ENCODE measurements at places on chromosomes 6 and 20.

- DNase-seq, result no peak
Measured at GRCh38 chr6:43125119-43125518, 46.0 kb upstream of the SRF start.

DNA sequence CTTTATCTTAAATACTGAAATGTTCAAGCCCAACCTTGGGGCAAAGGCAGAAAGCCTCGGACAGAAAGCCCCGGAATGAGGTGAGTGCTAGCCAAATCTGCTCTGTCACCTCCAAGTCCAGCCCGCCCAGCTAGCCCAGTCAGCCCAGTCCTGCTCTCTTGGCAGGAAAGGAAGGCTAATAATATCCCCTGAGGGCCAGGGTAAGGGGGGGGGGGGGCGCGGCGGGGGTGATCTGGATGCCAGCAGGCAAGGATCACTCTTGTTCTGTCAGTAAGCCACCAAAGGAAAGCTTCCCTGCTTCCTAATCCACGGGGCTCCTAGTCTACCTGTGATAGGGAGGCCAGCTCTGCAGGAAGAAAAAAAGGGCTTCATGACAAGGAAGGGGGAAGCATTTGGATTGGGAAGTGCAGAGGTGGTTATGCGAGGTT, 1.1 kb downstream of the NDRG3 start:
- no peak for DNase-seq

DNA sequence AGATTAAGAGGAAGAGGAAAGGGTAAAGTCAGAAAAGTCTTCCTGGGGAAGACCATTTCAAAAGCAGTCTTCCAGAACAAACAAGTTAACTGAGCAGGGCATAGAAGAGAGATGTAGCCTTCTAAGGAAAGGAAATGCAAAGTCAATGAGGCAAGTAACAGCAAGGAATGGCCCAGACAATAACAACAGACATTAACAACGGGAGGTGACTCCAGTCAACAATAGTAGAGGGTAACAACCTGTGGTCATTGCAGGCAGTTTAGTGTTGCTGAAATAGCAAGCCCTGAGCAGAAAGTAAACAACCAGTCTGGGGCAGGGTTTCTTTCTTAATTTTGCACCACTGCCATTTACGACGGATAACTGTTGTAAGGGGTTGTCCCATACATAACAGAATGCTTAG, 2.1 kb downstream of the MDN1 start:
- no peak for DNase-seq

- peak; percentile 4 for DNase-seq
Measured at GRCh38 chr20:33933469-33933909, 60.2 kb upstream of the RALY start.

- no peak for DNase-seq
Measured at GRCh38 chr20:2984956-2985661, 58.3 kb upstream of the GNRH2 start.

DNA sequence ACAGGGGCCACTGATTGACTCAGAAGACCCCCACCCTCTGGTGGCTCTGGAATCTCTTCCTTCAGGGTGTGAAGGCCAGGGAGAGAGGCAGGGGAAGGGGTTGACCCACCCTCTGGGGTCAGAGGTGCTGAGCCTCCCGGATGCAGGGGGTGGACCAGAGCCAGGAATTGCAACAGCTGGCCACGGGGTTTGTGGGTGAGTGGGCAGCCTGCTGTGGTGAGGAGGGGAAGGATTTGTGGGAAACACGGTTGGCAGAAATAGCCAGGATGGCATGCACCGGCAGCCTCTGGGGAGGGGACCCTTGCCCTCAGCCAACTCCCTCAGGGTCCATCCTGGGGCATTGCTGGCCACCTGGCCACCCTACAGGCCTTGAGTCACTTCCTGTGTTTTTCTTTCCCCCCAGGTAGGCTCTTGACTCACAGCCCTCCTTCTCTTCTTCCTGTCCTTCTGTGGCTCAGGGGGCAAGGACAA, 92.8 kb downstream of the MRPL14 start:
- DNase-seq, result no peak

DNA sequence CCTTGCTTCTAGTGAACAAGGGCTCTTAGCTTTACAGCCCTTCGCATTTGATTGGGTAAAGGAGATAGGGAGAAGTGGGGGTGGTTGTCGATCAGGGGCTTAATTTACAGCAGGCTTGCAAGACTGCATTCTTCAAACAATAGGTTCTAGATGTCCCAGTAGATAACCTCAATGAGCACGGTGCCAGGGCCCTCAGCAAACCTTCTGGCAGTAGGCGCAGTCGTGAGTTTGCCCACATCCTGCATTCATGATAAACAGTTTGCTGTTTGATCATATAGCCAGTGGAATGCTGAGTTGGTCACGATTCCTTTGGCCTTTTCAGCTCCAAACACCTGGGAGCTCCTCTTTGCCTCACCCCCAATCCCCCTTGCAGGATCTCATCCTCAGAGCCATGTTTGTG, 27.5 kb downstream of the SUN5 start:
- no peak for DNase-seq

GRCh38 chr6:156697225-156697830, 79.8 kb upstream of the ARID1B start:
- no peak for DNase-seq

GRCh38 chr6:137222381-137222780, 3.2 kb upstream of the IFNGR1 start:
- DNase-seq, result no peak

- DNase-seq, result no peak
Measured at GRCh38 chr6:33197431-33198048, 2.9 kb downstream of the RXRB start.

DNA sequence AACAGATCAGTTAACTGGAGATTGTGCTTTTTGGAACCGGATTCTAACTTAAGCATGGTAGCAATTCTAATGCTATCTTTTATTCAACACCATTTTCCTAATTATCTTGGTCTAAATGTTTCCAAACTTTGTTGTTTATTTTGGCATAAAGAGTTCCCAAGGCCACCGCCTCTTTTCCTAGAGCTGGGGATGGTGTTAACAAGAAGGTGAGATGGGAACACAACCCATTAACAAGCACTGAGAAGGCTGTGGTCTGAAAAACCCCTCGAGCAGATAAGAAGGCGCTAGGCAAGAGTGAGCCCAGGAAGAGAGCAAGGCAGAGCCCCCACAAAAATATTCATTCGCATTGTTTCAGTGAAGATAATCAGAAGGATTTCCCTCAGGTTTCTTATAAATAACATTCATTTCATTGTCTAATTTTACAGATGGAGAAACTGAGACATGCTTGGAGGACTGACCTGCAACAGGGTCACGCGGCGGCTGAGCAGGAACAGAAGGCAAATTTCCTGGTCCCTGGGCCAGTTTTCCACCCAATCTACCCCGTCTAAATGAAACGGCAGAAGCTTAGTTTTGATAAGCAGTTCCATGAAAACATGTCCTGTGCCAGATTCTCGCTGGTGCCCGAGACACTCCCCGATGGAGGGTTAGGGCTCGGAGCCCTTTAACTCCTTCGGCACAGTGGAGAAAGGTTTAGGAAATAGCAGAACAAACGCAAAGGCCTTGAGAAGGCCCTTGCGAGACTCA, 155.6 kb downstream of the FOXC1 start:
- no peak for DNase-seq

GRCh38 chr6:84871925-84872324, 107.5 kb upstream of the TBX18 start:
- DNase-seq, result no peak

GRCh38 chr6:12903246-12903645, 186.7 kb downstream of the PHACTR1 start:
- no peak for DNase-seq

- DNase-seq, result no peak
Measured at GRCh38 chr20:42336576-42336975, 718.4 kb upstream of the CHD6 start.

- no peak for DNase-seq
Measured at GRCh38 chr20:43991982-43992381, 77.3 kb downstream of the TOX2 start.

Measured in stimulated activated CD8-positive, alpha-beta memory T cell treated with anti-CD3 and anti-CD28 coated beads, Interleukin-7, amount 100 ng/mL, for 1 hour (primary cell).